ENCODE measurements at places on chromosomes 6 and 20.

- no peak for DNase-seq
Measured at GRCh38 chr6:146878168-146878951, 279.6 kb downstream of the ADGB start.

DNA sequence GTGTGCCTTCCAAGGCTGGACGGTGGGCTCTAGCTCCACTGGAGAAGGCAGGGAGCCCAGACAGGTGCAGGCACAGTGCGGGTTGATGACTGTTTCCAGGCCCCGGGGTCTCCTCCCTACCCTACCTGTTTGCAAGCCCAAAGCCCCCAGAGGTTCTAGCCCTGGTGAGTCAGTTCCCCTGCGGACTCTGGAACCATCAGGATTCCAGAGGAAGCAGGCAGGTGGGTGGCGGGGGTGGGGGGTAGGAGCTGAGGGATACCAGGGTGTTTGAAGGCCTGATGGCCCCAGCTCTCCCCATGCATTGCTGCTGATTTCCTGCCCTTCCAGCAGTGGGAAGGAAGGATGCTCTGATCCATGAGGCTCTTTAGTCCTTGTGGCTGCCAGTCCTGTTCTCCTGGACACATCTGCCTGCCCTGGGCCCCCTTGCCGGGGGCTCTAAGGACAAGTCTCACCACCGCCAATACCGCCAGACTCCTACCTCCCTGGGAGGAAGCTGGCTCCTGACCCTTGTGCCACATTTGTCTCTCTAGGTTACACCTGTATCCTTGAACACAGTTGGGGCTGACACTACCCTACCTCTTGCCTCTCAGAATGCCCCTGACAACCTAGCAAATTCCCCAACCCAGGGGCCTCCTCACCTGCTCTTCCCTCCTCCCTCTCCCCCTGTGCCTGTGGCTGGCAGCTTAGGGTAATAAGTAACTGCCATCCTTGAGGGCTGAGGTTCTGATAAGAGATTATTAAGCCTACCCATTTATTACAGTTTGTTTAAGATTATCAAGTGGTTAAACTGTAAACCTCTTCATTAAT lies 21.7 kb downstream of the KCNK5 start:
- no peak for DNase-seq

DNA sequence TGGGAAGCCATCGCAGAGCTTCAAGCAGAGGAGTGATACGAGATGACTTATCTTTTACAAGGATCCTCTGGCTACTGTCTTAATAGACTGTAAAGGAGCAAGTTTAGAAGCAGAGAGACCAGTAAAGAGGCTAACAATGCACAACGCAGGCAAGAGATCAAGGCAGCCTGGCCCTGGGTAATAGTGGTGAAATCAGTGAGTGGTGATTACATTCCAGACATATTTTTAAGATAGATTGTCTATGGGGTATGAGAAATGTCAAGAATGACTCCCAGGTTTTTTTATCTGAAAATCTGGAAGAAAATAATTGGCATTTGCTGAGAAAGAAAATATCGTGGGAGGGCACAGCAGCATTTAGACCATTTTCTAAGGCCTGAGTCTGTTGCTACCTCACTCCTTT lies 213.6 kb upstream of the HTR1E start:
- no peak for DNase-seq

- DNase-seq, result no peak
Measured at GRCh38 chr6:70412252-70413113, 825 bp upstream of the FAM135A start.

DNA sequence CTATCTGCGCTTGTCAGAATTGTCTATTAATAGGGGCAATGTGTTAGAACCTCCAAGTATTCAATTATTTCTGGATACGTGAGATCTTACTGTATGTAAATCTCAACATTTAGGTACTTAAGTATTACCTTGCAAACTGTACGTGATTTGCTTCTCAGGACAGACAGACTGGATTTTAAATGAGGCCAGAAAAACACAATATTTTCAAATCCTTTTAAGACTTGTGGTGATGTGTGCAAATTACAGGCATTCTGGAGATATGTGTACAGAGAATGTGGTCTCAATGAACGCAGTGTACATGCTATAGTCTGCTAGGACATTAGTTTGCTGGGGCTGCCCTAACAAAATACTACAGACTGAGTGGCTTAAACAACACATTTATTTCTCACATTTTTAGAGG lies 16.9 kb downstream of the CCR6 start:
- DNase-seq, result no peak

- no peak for DNase-seq
Measured at GRCh38 chr20:62458275-62459251, 17.2 kb downstream of the GATA5 start.

Measured in stimulated activated CD4-positive, alpha-beta T cell treated with anti-CD3 and anti-CD28 coated beads, Interleukin-1b, Interleukin-23, amount 100 ng/mL, for 24 hours (primary cell).